ENCODE measurements at places on chromosomes 12 and 14.

DNA sequence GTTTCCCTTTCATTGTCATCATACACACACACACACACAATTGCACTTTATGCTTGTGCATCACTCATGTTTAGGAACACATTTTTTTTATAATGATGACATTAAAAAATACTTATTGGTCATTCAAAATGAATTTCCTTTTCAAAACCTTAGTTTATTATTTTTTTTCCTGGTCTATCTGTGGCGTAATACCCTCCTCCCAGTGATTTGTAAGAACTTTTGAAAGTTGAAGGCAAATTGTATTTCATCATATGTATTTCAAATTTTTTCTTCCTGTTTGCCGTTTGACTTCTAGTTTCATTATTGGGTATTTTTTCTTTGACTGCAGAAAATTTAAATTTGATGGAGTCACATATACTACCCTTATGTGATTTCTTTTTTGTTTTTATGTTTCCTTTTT is 2.5 kb upstream of the LRRK2 start:
- no peak for DNase-seq

DNA sequence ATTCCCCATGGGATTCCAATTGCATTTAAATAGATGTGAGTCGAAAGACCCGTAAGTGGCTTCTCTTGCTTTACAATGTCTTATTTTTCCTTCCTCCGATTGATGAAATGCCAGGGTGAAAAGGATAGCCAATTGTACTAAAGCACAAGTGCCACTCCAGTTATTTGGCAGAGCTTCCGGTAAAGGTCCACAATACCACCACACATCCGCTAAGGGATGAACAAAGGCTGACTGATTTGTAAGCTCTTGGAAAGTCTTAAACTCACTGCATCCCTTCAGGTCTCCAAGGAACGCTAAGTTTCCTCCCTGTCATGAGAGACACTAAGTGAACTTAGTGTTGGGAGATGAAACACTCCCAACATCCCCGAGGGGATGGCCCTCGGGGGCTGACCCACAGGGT is 21.2 kb upstream of the RNASE1 start:
- no peak for DNase-seq

- DNase-seq, result peak; percentile 28
These were observed 6.9 kb downstream of the TBC1D15 start for GRCh38 chr12:71846322-71846940.

GRCh38 chr12:96571101-96571862 is 81.9 kb downstream of the CFAP54 start:
- no peak for DNase-seq

DNA sequence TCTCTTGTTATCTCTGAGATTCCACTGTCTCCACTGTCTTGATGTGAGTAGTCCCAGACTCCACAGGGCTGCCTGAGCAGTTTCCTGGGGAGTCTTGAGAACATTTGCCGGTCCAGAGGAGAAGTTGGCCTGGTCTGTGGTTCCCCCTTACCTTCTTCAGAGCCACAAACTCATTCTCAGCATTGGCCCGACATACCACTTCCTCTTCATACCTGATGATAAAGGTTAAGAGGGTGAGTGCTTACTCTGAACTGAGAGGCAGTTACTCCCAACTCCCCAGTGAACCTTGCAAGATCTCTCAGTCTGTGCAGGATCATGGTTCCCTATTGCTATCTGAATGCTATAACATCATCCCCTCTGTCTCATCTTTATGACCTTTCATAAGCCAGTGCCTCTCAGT is 2.6 kb downstream of the KRT84 start:
- DNase-seq, result no peak

DNA sequence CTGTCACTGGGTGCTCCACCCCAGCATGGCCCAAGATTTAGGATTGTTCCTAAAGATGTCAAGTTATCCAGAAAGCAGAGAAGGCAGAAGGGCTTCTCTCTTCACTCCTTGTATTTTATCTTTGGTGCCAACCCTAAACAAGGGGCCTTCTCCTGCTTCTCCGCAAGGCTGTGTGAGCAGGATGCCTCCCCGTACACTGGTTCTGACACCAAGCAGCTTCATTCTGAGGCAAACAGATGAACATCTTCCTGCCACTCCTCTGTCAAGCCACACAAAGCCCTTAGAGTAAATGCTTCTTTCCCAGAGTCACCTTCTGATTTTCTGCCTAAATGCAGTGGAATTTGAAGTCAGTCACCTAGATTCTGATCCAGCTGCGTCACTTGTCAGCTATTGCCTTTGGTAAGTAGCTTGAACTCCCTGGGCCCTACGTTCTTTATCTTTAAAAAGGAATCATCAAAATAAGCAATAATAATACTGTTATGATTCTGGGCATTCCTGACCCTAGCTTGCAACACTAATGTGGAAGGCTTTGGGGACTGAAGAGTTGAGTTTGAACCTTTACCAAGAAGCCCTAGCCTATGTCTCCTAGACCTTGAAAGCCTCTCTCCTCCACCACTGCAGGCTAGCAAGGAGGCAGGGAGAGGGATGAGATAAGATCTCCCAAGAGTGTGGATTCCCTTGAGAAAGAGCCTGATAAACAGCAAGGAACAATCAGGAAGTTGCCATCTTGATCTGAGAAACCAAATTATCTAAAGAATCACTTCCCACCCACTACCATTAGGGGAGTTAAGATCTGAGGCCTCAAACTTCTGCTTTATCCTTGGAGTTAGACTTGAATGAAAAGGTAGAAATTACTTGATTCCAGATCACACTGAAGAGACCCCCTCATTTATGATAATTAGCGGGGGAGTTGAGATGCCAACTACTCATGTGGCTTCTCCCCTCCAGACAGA is 5.7 kb downstream of the KRT73 start:
- no peak for DNase-seq

GRCh38 chr14:65336191-65336591 is 76.3 kb upstream of the FUT8 start:
- DNase-seq, result no peak

GRCh38 chr14:73663548-73664212 is 18.9 kb downstream of the DNAL1 start:
- DNase-seq, result no peak

GRCh38 chr12:123829561-123829960 is 67.5 kb downstream of the DNAH10 start:
- no peak for DNase-seq

DNA sequence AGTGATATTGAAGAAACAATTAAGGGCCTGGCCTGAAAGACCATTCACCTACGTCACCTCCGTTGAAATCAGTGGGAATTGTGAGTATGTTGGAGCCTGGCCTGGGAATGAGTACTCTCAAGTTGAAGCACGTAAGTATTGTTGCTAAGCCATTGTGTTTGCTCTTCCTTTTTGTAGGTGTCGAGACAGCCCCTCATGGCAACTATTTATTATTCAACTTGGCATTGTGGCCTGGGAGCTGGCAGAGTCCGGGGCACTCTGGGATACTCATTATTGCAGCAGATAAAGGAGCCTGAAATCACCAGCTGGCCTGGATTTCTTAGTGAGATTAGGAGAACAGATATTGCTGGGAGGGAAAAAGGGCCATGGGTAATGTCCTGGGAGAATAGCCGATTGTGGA is 147.4 kb downstream of the C12orf75 start:
- peak; percentile 27 for DNase-seq

DNA sequence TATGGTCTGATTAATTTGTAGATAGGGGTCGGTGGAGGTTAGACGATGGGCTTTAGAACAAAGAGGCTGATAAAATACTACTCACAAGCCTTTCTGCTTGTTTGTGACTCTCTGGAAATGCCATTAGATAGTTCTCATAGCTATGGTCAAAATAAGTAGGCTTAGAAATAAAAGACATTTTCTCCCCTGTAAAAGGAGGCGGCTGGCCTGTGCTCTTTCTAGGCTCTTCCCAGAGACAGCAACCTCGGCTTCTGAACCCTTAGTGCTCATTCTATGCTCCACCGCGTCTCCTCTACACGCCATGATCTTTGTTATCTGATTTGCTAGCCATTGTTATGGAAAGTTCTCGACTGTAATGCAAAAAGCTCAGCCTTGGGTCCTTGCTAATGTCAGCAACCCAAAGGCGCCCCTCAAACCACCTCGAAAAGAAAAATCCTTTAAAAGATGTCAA is 64.5 kb downstream of the CRADD start:
- DNase-seq, result peak; percentile 100

- DNase-seq, result no peak
These were observed 279.1 kb downstream of the BTG1 start for GRCh38 chr12:91866566-91866965.

DNA sequence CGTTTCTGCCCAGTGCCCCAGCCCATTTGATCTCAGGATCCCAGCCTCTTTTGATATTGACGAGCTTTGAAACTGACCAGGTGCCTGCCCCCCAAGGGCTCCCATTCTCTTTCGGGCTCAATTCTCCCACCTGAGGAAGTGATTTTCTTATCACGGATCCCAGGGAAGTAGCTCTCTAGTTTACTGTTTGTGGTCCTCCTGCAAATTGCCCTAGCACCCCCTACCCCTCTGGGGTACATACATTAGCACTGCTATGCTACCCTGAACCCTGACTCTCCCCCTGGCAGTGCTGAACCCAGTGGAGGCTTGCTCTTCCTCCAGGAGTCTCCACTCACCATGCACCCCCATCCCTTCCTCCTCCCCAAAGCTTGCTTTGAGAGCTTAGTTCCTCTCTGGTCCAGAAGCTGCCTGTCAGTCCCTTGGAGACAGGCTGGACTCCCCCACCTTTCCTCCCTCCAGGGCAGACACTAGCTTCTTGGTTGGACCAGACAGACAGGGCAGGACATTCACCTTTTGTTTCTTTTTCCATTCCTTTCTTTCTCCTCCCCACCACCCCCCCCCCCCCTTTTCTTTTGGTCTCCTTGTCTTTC is 4.4 kb upstream of the TBX3 start:
- DNase-seq, result no peak

GRCh38 chr12:5587711-5588121 is 155.8 kb downstream of the NTF3 start:
- DNase-seq, result no peak

DNA sequence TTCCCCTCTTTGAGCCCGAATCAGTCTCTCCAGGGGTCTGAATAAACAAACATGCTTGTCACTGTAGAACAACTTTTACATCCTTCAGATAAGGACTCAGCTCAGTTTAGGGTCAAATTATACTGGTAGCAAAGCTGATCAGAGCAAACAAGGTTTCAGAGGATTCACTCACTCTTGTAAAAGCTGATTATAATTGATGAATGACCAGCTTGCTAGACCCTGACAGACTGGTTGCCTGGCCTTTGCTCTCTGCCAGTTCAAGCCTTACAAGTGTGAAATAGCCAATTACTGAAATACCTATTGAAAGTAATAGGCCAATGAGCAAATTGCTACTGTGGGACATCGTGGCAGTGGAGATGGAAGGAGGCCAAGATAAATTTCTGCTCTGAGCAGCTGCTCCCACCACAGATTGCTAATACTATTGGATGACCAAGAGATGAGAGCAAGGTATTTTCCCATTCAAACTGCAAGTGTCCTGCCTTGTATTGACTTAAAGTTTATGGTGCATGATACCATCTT is 177.6 kb downstream of the PDZRN4 start:
- no peak for DNase-seq

DNA sequence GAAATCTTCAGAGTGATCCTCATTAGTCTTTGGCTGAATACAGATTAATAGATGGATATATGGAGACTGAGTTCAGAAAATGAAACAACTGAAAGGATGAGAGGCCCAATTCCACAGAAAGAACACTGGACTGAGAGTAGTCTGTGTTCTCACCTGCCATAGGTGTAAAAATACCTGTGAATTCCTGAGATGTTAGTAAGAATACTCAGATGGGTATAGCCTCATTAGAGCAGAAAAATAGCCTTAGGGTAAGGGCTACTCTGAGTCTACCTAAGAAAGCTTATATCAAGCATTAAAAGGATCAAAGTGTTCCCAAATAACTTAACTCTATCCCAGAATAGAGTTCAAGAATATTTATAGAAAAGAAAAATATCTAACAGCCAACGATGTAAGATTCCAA is 1510.3 kb upstream of the SEL1L start:
- DNase-seq, result no peak

GRCh38 chr14:82642425-82642824 is 1108.8 kb upstream of the SEL1L start:
- no peak for DNase-seq

- no peak for DNase-seq
These were observed 96.5 kb downstream of the UNC79 start for GRCh38 chr14:93527203-93527607.

DNA sequence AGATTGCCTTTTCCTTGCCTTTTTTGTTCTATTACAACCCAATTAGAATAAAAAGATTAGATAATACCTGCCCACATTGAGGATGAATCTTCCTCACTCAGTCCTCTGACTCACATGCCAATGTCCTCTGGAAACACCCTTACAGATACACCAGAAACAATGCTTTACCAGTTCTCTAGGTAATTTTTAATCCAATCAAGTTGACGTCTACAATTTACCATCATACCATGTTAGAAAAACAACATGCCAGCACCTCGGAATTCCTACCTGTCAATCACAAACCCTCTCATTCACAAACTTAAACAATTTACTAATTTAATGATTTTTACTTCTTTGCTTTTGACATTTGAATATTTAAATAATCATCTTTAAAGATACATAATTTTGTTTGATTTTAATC is 953.8 kb downstream of the TRHDE start:
- DNase-seq, result no peak

DNA sequence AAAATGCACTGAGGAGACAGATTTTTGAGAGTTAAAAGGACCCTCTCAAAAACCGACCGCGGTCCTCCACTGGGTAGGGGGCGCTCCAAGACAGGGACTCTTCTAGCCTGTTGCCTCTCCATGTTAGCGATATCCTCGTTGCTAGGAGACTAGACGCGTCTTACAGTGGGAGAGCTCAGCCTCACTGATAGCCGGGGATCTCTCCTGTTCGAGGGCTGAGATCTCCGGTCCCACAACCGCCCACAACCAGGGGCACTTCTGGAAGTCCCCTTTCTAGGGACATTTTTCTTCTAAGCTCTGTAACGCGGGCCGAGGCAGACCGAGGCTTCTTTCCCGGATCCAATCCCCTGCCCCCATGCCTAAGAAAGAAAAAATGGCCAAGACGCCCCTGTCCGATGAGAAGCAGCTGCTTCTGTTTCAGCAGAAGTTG is 21.3 kb downstream of the FKBP11 start:
- peak; percentile 86 for DNase-seq

GRCh38 chr12:2299206-2299605 is 246.4 kb downstream of the CACNA1C start:
- no peak for DNase-seq

- DNase-seq, result peak; percentile 30
These were observed 1.1 kb upstream of the FAR2 start for GRCh38 chr12:29147731-29148595.

DNA sequence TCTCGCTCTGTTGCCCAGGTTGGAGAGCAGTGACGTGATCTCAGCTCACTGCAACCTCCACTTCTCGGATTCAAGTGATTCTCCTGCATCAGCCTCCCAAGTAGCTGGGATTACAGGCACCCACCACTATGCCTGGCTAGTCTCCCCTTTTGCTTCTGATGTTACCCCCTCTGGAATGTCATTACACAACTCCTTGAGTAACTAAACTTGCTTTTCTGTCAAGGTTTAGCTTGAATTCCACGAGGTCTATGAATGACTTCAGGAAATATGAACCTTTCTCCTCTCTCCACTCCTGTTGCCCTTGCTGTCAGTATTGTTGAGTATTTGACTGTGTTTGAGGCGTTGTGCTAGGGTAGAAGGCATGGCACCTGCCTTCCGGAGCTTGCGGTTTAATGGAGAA is 16.8 kb upstream of the RTRAF start:
- DNase-seq, result no peak
